M059J (cell line): ENCODE measurements at places on chromosomes 4 and X. TPM values are rescaled to one million over a fixed set of nuclear protein-coding genes. Genes with fewer than 3 reads are reported as not detected.

XAGE1A gene
- total RNA-seq = not detected in 2 replicates

MFAP3L gene
- 0.10 and 0.12 TPM in 2 replicates for total RNA-seq

PTTG2 gene
- not detected in 2 replicates for total RNA-seq

SMIM43 gene
- 1.3 and 1.4 TPM in 2 replicates for total RNA-seq

TMPRSS11F gene
- total RNA-seq = not detected in 2 replicates

RBMXL3 gene
- not detected in 2 replicates for total RNA-seq

TNIP2 gene
- total RNA-seq = 27.9 and 49.4 TPM in 2 replicates

CXCL10 gene
- total RNA-seq = 1.1 and 5.4 TPM in 2 replicates

GRCh38 chrX:9847071-9847470 is 60.8 kb downstream of the SHROOM2 start:
- DNase-seq = peak; percentile 92

GRCh38 chr4:7416745-7417432 is 17.8 kb downstream of the PSAPL1 start:
- DNase-seq = no peak

DNA sequence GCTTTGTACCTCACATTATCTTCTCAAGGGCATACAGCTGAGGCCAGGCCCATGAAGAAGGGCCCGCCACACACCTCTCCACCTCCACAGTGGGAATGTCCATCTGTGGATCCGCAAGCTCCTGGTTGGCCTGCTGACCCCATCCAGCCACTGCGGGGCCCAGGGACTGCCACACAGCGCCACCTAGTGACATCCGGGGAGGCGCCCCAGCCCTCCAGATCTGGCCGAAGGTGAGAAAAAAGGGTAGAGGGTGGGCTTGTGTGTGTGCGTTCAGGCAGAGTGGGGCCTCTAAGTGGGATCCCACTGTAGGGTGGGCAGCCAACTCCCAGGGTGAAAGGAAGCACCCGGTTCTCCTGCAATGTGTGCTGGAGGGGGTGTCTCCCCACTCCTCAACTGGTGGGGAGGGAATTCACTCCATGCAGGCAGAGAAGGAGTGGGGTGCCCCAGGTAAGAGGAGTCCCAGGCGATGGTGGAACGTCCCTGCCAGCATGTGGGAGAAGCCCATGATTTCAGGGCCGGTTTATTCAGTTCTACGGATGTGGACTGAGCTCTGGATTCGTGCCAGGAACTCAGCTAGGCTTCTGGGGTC is 117.3 kb downstream of the ENPP6 start:
- DNase-seq = peak; percentile 8

DNA sequence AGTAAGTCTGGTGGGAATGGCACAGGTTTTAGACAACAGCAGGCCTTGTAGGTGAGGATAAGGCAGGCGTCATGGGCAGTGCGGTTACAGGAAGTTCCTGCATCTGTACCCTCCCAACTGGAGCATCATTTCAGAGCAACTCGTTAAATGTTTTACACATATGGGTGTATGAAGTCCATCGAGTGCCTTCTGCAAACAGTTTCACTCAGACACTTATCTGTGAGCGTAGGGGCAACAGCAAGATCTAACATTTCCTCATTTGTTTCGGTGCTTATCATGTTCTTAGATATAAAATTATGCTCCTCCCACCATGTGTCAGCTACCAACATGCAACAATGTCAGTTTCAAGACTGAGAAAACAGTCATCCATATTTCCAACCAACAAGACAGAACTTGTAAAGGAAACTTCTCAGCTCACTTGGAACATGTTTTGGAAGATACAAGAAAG is 69.9 kb downstream of the ELOVL6 start:
- DNase-seq = no peak

- DNase-seq = no peak
These were observed 2.9 kb upstream of the SEPSECS start for GRCh38 chr4:25163196-25163595.

DNA sequence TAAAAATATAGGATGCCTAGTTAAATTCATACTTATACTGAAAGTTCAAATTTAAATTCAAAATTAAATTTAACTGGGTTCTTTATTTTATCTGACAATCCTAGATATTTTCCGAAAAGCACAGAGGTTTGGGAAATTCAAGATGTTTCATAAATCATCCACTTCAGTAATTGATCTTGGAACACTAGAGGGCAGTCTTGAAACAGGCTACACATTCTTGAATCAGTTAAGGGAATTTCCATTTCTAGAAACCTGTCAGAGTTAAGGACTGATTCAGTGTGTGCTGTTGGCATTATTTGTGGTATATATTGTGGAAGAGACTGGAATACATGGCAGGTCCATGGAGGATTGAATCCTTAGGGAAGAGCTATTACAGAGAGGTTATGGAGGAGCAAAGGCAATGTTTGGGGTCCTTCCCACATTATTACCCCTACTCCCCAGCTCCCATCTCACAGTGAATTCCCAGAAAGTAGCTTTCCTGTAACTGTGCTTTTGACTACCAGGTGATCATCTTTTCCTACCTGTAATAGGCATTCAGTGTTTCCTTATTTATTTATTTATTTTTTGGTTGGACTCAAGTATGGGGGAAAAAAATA is 92.9 kb downstream of the EGF start:
- DNase-seq = peak; percentile 64

GRCh38 chr4:159476886-159477285 is 374.0 kb downstream of the RAPGEF2 start:
- no peak for DNase-seq

DNA sequence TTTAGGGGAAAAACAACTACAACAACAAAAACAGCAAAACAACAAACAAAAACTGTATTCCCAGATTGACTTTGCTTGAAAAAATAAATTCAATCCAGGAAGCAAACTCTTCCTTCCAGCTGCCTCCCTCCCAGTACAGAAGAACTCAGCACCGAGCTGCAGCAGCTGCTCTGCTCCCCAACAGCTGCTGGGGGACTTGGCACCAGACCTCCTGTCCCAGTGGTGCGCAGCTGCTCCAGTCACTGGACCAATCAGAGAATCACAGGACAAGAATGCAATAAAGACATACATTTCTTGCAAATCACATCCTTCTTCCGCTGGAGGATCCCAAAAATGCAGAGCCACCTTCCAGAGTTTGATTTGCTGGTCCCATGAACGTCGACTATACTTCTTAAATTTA is 11.8 kb upstream of the FAM53A start:
- no peak for DNase-seq

DNA sequence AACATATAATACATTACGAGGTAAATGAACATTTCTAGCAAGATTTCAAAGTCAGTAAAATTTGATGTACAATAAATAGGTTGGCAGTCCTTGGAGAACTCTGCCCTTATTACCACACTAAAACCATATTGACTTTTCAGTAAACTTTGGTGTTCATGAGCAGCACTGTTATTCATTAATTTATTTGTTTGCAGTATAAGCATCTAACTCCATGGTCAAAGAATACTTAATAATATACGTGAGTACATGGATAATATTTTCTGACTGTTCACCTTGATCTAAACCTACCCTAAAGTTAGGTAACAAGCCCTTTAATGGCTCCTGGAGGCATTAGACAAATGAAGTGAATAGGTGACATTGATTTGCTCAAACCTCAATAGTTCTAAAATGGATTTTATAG is 817.2 kb upstream of the FTHL17 start:
- no peak for DNase-seq

- DNase-seq = peak; percentile 6
These were observed 123.0 kb downstream of the KDR start for GRCh38 chr4:55002431-55002830.

GRCh38 chrX:149950681-149951080 is 12.4 kb upstream of the EOLA2 start:
- peak; percentile 72 for DNase-seq

DNA sequence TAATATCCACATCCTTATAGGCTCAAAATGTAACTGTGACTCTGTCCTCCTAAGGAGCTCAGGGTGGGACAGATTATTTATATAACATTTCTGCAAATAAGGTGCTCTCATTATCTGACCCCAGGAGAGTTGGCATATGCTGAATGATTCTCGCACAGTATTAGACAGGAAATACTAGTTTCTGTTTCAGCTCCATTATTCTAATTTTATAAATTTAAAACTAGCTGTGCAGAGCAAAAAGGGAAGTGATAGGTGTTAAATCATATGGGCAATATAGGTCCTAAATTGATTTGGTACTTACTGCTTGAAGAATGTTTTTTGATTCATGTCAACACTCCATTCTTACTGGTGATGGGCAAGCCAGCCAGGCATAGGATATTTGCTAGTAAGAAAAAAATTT is 141.5 kb downstream of the GLRA2 start:
- DNase-seq = no peak

GRCh38 chrX:7574325-7574724 is 268.6 kb upstream of the VCX start:
- peak; percentile 2 for DNase-seq

GRCh38 chr4:65599340-65599739 is 70.9 kb downstream of the EPHA5 start:
- no peak for DNase-seq

DNA sequence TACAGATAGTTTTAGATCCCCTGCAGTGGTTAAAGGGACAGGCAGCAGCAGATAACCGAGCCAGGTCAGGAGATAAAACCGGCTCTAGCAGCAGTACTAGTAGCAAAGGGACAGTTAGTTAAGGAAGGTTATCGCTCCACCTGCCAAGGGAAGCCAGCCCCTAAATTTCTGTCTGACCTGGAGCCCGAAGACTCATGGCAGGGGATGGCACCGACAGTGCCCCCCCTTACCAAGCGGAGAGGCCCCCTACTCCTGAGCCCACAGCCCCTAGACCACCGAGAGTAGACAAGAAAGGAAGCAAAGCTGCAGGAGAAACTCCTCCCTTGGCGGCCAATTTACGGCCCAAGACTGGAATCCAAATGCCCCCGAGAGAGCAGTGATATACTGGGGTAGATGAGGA is 61.3 kb upstream of the MAGEC2 start:
- DNase-seq = no peak

- no peak for DNase-seq
These were observed 4.1 kb downstream of the BRS3 start for GRCh38 chrX:136491832-136492231.

GRCh38 chr4:21569638-21570037 is 378.9 kb downstream of the KCNIP4 start:
- no peak for DNase-seq

GRCh38 chr4:172857026-172857425 is 311.6 kb upstream of the GALNT7 start:
- DNase-seq = no peak

GRCh38 chrX:103686199-103687072 is at the start of gene MORF4L2:
TSS of gene MORF4L2 (minus strand) at chrX:103686699. CDS start at chrX:103677027, 9,672 bp downstream.
- DNase-seq = peak; percentile 99

DNA sequence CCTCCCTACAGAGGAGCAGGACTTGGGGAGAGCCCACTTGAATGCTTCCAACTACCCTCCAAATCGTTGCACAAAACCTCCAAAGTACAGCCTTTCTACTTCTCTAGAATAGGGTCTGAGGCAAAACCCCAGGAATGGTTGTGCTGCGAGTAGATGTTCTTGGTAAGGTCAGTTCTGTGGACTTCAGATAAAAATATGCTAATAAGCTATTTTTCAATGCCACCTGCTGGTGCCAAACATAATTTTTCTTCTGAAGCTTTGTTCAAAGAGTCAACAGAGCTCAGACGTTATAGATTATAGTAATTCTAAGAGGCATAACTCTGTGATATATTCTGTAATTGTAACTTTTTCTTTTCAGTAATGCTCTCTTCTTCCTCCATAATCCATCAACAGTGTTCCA is 425.7 kb downstream of the GPAT3 start:
- peak; percentile 42 for DNase-seq

GRCh38 chrX:72620550-72621145 is 48.0 kb upstream of the HDAC8 start:
- DNase-seq = peak; percentile 92

DNA sequence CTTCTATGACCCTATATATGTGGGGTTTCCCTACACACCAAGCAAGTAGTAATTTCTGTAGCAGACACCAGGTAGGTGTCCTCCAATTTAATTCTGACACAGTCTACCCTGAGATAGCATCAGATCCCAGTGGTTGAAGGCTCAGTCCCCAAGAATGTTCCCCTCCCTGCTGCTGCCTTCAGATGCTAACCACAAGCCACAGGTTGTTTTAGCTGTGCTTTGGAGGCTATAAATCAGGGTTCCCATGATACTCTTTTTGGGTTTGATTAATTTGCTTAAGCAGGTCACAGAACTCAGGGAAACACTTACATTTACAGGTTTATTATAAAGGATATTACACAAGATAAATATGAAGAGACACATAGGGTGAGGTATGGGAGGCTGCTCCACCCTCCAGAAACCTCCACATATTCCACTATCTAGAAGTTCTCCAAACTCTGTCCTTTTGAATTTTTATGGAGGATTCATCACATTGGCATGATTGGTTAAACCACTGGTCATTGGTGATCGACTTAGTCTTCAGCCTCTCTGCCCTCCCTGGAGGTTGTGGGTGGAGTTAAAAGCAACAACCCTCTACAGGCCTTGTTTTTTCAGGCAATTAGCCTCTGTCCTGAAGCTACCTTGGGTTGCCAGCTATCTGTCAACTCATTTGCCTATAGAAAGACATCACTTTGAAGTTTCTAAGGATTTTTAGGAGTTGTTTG is 50.8 kb downstream of the GRIA2 start:
- DNase-seq = peak; percentile 88

DNA sequence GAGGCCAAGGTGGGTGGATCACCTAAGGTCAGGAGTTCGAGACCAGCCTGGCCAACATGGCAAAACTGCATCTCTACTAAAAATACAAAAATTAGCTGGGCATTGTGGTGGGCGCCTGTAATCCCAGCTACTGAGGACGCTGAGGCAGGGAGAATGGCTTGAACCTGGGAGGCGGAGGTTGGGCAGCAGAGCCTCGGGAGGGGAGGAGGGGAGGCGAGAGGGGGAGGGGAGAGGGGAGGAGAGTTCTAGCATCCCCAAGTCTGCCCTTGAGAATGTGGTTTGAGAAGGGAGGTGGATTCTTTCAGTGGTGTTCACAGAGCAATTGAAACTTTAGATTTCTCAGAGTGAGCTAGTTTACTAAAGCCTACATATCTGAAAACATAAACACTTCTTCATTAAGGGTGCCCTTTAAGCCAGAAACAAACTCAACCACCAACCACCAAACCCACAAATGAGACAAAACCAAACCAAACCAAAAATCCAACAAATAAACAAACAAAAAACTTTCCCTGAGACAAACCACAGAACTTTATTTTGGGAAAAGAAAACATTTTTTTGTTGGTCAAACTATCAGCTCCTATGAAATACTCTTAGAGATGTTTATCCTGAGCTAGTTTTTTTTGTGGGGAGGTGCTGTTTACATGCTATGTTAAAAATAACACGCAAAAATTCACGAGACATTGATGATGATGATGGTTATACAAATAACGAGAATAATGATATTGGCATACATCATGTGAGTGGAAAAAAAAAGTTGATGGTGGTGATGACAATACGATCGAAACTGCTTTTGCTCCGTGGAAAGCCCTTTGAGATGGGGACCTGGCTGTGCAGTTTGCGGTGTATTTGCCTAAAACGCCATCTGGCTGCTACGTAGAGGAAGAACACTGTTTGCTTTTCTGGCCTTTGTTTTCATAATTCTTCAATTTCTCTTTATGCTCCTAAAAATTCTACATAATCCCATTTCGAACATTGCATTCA is 98.2 kb upstream of the PRKX start:
- peak; percentile 38 for DNase-seq

- no peak for DNase-seq
These were observed 120.6 kb upstream of the AGA start for GRCh38 chr4:177562859-177563258.

- peak; percentile 90 for DNase-seq
These were observed 97.9 kb downstream of the COX18 start for GRCh38 chr4:72971572-72971971.

- DNase-seq = no peak
These were observed 1.7 kb downstream of the GDPD2 start for GRCh38 chrX:70424801-70425200.
